ENCODE measurements at places on chromosomes 16 and 17. TPM values are rescaled to one million over a fixed set of nuclear protein-coding genes. Genes with fewer than 3 reads are reported as not detected.

- DNase-seq = no peak
- peak overlapping the region; percentile 81 for H3K27ac ChIP-seq
- no peaks in the 10 kb centered on the region for H3K27me3 ChIP-seq
Measured at GRCh38 chr16:65534121-65534528, 412.3 kb upstream of the CDH11 start.

DNA sequence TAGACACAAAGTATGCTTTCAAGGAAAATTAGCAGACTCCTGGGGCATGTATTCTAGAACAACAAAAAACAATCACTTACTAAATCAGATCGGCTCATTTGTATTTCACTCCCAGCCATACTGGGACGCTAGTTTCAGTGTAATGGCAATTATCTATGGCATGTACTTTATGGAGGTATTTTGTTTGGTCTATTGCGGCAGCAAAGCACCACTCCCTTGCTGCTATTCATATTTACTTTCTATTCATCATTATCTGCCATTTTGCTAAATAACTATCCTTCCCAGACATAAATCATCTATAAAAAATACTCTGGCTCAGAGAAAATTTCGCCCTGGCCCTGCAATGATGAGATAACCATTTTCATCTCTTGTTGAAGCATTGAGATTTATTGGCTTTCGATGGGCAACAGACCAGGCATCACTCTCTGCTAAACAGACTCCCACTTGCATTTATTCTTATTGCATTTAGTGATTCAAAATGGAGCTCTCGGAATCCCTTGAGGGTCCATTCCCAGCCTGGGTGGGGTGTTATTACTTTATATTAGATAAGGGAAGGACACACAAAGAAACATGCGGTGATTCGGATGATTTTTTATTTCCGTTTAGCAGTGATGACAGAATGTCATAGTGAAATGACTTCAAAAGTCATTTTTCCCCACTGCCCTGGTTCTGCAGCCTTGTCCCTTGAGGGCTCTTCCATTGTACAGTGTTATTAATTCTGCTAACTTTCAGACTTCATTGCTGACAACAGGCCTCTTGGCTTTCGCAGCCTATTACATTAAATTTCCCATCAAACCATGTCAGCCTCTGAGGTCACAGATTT lies 225.8 kb downstream of the IRX3 start:
- H3K27ac ChIP-seq = no peak overlapping the region
- H3K4me3 ChIP-seq = no peak overlapping the region
- peaks cover 1% of the 10 kb centered on the region for H3K36me3 ChIP-seq
- no peaks in the 10 kb centered on the region for H3K27me3 ChIP-seq
- no peak for DNase-seq

Gene OR2C1
- total RNA-seq = not detected

Gene C17orf100
- 2.0 TPM for total RNA-seq

DNA sequence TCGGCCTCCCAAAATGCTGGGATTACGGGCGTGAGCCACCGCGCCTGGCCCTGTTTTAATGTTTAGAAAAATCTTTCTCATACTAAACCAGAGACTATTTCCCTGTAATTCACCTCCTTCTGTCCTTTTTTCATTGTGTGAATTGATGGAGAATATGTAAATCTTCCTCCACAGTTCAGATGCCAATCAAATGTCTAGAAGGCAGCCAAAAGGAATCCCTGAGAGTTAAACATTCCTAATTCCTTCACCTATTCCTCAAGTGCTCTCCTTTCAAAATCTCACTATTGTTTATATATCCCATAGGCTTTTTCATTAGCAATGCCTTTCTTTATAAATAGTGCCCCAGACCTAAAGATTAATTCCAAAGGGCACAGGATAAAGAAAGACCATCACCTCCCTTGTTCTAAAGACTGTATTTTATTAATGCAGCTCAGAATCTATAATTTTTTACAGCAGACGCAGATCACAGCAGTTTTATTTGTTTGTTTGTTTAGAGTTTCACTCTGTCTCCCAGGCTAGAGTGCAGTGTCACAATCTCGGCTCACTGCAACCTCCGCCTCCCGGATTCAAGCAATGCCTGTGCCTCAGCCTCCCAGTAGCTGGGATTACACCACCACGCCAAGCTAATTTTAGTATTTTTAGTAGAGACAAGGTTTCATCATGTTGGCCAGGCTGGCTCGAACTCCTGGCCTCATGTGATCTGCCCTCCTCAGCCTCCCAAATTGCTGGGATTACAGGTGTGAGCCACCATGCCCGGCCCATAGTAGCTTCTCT lies 30.5 kb downstream of the COPZ2 start:
- no peaks in the 10 kb centered on the region for H3K27me3 ChIP-seq
- DNase-seq = no peak
- no peaks in the 10 kb centered on the region for H3K36me3 ChIP-seq
- no peak overlapping the region for H3K27ac ChIP-seq
- H3K4me1 ChIP-seq = peaks cover 35% of the 10 kb centered on the region

DNA sequence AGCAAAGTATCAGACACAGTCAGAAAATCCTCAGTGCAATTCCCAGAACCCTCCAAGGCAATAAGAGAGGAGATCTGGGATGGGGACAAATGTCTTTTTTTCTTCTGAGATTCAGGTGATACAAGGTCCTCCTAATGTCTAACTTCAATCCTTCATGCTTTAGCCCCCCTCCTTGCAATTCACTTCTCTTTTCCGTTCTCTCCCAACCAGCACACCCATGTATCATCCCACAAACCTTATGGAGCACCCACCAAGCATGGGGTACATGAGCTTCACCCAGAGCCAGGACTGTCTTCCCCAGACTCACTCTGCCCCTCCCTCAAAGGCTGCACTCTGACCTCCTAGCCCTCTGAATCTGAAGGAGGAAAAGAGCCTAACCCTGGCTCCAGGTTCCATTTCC lies 10.1 kb downstream of the HDAC5 start:
- no peak for DNase-seq
- H3K4me1 ChIP-seq = peaks cover 40% of the 10 kb centered on the region
- no peak overlapping the region for H3K4me3 ChIP-seq
- H3K27ac ChIP-seq = no peak overlapping the region

Gene CCDC40
- total RNA-seq = 5.8 TPM

Gene CUEDC1
- total RNA-seq = 47.7 TPM

DNA sequence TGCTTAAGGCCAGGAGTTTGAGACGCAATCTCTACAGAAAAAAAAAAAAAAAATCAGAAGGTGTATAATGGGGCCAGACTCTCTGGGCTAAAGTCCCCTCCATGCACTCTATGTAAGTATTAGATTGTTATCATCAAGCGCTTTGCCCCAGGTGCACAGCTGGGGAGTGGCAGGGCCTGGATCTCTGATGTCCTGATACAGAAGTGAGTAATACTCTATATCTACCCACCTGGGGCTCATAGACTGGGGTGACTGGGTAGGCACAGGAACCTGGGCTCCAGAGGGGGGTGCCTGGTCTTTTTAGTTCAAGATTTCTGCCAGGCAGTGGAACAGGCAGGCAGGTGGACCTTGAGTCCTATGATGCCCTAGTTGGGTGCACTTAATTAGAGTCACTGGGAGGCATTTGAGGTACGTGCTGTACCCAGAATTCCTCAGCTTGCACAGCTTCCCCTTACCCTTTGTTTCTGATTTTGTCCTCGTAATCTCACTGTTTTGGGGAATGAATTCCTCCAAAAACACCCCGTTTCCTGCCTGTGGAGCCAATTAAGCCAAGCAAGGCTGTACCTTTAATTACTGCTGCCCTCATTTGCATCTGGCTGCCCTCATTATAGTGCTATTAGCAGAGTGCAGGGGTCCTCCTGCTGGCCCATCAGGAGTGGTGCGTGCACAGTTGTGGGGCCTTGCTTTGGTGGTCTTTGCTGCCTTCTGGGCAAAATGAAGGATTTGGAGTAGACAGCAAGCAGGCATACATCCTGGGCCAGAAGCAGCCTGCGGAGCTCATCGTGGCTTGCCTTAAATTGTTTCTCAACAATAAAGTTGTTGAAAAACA lies 239.0 kb downstream of the SNX29 start:
- no peaks in the 10 kb centered on the region for H3K36me3 ChIP-seq
- H3K27ac ChIP-seq = no peak overlapping the region
- DNase-seq = no peak
- H3K27me3 ChIP-seq = no peaks in the 10 kb centered on the region
- H3K4me3 ChIP-seq = no peak overlapping the region

DNA sequence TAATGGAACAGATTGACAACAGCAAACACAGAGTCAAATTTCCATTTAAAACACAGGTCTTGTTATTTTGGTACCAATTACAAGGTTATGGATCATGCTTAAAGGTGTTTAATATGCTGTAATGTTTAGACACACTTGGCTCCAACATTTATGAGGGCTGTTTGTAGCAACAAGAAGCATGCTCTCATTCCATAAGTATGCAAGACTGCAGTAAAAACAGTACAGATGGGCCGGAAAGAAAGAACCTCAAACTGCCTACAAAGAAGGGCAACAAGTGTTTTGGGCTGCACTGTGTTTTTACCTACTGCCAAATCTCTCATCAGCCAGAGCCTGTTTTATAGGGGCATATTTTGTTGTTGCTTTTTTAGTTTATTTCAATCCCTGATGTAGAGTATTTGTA lies 100.5 kb upstream of the HS3ST3A1 start:
- no peak for DNase-seq
- H3K4me3 ChIP-seq = no peak overlapping the region
- H3K4me1 ChIP-seq = peaks cover 9% of the 10 kb centered on the region
- no peak overlapping the region for H3K27ac ChIP-seq

GRCh38 chr16:80389338-80389737 lies 151.5 kb upstream of the DYNLRB2 start:
- peaks cover 2% of the 10 kb centered on the region for H3K4me1 ChIP-seq
- no peak overlapping the region for H3K4me3 ChIP-seq
- DNase-seq = no peak
- H3K27me3 ChIP-seq = peaks cover 4% of the 10 kb centered on the region

Gene TMIGD1
- total RNA-seq = not detected

Gene PGP
- total RNA-seq = 15.6 TPM

Gene PRDM7
- not detected for total RNA-seq

- peaks cover 9% of the 10 kb centered on the region for H3K27me3 ChIP-seq
- no peaks in the 10 kb centered on the region for H3K36me3 ChIP-seq
- no peak overlapping the region for H3K4me3 ChIP-seq
- DNase-seq = no peak
Measured at GRCh38 chr17:39236450-39236927, 10.7 kb upstream of the STAC2 start.

- H3K27me3 ChIP-seq = no peaks in the 10 kb centered on the region
- peaks cover 25% of the 10 kb centered on the region for H3K4me1 ChIP-seq
- peak overlapping the region; percentile 45 for H3K27ac ChIP-seq
Measured at GRCh38 chr17:37478187-37478586, 11.5 kb upstream of the DUSP14 start.
